ENCODE measurements at places on chromosomes 2 and 18.

DNA sequence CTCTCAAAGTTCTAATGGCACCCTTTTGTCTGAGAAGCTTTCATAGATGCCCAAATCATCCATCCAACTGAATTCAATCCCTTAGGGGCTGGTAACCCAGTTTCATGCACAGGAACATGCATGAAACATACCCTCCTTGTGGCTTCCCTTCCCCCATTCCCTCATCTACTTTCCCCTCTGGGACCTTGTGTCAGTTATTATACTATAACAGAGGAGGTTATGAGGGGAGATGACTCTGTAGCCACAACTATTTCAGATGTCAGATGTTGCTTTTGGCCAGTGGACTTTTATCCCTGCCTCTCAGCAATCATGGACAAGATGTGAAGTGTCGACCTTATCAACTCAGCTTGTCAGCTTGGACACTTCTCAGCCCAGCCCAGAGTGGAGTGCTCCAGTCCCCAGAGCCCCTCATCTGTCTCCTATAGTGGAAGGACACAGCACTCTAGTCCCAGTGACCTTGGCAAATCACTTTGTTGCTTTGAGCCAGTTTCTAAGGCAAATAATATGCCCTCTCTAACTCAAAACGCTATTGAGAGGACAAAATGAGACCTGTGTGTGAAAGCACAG, 8.4 kb downstream of the DHRS9 start:
- no peak for DNase-seq

DNA sequence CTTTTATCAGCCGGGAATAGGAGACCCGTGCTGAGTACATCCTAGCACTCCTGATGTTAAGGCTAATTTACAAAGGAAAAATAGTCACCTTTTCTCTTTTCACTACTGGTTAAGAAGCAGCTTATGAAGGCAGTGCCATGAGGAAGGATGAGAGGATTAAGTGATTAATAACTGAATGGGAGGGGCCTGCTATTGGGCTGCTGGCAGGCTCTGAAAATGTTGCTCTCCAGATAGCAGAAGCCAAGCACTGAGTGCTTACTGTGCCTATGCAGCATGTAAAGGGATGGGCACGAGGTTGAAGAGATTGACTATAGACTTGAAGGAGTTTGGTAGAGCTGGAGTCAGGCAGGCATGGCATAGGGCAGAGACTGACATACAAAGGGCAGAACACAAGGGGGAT, 282.4 kb upstream of the THSD7B start:
- DNase-seq = no peak

DNA sequence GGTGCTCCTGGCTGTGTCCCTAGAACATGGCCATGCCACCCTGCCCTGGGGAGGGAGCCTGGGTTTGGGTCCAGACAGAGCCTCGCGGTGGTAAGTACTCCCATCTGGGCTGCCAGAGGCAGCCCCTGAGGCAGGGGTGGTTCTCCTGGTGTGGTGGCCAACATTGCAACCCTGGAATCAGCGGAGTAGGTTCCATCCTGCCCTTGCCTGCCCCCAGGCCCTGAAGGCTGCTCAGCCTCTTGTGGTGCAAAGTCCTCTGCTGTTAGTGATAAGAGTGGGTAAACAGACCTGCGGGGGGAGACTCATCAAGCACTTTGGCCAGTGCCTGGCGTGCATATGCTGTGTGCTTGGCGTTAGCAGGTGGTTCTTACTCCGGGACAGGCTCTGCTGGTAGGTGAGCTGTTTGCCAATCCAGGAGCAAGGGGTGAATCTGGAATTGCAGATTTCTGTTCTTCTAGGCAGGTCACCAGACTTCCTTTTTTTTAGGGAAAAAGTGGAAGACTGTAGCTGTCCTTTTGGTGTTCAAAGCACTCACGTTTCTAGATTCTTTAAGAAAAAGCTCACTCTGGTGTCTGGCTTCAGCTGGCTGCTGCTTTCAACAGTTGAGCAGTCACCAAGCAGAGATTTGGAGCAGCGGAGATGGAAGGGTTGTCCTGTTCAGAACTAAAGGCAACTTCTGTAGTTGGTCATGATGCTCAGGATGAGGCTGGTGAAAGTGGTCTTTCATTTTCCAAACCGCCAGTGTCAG, 3.2 kb downstream of the CNNM3 start:
- no peak for DNase-seq

- DNase-seq = no peak
Observed at GRCh38 chr2:66683599-66683998, 248.7 kb downstream of the MEIS1 start.

GRCh38 chr2:20637147-20637546, 13.8 kb downstream of the HS1BP3 start:
- DNase-seq = no peak

DNA sequence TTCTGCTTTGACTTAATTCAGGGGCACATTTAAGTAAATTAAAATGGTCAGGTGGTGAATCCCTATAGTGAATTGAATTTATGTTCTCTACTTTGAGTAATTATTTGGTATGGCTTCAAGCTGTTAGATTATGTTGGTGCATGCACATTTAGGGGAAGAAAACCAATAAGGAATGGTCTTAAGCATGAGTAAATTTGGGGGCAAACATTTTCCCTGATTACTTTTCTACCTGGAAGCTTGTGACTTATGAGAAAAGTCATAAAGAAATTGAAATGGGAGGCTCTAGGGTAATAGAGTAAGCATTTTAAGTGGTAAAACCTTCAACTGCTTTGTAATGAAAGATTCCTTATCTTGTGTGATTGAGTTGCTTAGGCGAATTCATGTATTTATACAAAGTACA, 112.5 kb downstream of the MYO1B start:
- DNase-seq = no peak

DNA sequence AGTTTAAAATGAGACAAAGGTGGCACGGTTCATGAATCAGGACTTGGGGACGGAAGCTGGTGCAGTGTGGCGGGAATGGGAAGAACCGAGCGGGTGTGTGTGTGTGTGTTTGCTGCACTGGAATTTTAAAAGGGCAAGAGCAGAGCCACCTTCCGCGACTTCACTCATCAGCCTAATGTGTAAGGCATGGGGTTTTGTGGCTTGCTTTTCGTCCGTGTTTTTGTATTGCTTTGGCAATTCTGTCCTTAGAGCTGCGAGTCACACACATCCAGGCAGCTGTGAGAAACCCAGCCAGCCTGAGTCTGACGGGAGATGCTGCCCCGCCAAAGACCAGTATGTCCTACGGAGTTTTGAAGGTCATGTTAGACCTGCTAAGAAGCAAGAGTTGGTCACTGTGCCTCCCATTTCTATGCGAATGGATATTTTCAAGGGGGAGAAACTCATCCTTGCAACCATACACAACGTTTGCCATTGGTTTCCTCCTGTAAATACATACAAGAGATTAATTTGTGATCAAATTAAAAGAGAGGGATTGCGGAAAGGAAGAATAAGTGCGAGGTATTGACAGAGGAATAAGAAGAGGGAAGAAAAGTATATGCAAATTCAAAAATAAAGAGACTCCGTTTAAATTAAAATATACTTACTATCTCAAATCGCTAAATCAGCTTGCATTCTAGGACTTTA, 665 bp upstream of the CACNB4 start:
- DNase-seq = no peak

- DNase-seq = no peak
Observed at GRCh38 chr2:119860924-119861323, 101.2 kb downstream of the PTPN4 start.

- DNase-seq = no peak
Observed at GRCh38 chr2:39416140-39416539, 20.9 kb downstream of the MAP4K3 start.

- DNase-seq = no peak
Observed at GRCh38 chr2:12584338-12584737, 132.4 kb upstream of the TRIB2 start.

GRCh38 chr2:36965751-36966369, 476 bp downstream of the STRN start:
- no peak for DNase-seq

DNA sequence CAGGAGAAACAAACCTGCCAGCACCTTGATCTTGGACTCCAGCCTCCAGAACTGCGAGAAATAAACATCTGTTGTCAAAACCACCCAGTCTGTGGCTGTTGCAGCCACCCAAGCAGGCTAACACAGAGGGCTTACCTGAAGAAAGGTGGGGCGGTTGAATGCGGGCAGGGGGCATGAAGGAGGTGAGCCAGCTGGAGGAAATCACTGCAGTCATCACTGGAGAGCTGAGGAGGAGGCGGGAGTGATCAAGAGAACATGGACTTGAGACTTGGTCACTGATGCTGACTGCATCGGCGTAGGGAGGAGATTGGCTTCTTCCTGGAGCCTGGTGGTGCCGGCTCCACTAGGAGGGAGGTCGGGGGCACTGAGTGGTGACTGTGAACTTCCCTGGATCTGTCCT, 14.6 kb upstream of the ARMC9 start:
- no peak for DNase-seq

DNA sequence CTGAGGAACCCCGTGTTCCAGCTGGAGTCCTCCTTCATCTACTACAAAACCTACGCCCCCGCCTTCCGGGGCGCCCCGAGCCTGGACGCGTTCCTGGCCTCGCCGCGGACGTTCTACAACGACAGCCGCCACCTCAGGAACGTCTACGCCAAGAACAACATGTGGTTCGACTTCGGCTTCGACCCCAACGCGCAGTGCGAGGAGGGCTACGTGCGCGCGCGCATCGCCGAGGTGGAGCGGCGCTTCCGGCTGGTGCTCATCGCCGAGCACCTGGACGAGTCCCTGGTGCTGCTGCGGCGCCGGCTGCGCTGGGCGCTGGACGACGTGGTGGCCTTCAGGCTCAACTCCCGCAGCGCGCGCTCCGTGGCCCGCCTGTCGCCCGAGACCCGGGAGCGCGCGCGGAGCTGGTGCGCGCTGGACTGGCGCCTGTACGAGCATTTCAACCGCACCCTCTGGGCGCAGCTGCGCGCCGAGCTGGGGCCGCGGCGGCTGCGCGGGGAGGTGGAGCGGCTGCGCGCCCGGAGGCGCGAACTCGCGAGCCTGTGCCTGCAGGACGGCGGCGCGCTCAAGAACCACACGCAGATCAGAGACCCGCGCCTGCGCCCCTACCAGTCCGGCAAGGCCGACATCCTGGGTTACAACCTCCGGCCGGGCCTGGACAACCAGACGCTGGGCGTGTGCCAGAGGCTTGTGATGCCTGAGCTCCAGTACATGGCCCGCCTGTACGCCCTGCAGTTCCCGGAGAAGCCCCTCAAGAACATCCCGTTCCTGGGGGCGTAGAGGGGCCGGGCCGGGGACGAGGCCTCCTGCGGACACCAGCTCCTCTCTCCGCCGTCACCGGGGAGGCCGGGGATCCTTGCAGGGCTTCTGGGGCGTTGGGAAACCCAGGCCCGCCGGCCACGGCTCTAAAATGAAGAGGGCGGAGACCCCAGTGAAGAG, 5.3 kb upstream of the NEU4 start:
- no peak for DNase-seq

GRCh38 chr2:146265656-146266055, 1579.2 kb upstream of the ACVR2A start:
- no peak for DNase-seq

- no peak for DNase-seq
Observed at GRCh38 chr2:21928292-21928691, 804.5 kb downstream of the TDRD15 start.

DNA sequence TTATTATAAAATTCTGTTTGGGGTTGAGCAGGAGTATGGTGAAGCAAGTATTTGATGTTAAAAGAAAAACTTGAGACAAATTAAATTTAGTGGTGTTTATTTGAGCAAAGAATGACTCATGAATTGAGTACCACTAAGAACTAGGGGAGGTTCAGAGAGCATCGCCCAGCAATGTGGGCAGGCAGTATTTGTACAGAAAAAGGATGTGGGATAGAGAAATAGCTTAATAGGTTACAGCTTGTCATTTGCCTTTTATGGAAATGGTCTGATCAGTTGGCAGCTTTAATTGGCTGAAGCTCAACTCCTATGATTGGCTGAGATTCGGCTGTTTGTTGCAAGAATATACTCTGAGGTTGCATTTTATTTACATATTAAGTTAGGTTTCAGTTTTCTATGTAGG, 68.2 kb downstream of the LRATD1 start:
- no peak for DNase-seq

DNA sequence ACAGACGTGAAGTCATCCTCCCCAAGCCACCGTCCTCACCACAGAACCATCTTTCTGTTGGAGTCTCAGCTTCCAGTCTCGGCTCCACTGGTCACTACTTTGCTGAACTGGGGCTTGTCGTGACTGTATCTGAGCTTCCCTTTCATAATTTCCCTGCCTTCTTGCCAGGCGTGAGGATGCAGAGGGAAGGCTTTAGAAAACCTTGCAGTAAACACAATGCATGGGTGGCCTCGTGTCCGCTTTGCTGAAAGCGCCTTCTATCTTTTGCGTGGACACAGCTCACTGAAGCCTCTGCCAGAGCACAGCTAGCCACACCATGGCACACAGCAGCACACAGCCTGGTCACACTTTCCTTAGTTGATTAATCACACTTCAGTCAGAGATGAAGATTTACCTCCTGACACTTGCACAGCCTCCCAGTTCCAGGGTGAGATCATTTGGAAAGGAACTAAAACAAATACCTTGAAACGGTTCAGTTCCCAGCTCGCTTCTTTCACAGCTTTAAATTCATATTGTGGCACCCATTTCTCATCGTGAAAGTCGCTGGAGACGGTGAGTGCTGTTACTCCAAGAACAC, 2.8 kb upstream of the GPR45 start:
- DNase-seq = no peak

DNA sequence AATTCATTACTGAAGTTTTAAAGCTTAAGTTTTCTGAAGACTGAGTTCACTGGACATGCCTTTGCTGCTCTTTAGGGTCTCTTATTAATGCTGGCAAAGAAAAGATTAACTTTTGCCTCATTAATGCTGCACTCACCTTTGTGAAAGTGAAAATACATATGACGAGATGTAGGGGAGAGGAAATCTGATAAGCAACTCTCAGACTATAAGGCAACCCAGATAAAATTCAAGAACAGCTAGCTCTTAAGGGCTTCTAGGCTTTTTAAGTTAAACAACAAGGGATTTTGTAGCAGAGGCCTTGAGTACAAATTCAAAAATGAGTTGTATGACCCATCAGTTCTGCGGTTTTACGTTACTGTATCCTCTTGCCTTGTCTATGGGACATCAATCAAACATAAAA, 143.7 kb downstream of the USP34 start:
- no peak for DNase-seq

DNA sequence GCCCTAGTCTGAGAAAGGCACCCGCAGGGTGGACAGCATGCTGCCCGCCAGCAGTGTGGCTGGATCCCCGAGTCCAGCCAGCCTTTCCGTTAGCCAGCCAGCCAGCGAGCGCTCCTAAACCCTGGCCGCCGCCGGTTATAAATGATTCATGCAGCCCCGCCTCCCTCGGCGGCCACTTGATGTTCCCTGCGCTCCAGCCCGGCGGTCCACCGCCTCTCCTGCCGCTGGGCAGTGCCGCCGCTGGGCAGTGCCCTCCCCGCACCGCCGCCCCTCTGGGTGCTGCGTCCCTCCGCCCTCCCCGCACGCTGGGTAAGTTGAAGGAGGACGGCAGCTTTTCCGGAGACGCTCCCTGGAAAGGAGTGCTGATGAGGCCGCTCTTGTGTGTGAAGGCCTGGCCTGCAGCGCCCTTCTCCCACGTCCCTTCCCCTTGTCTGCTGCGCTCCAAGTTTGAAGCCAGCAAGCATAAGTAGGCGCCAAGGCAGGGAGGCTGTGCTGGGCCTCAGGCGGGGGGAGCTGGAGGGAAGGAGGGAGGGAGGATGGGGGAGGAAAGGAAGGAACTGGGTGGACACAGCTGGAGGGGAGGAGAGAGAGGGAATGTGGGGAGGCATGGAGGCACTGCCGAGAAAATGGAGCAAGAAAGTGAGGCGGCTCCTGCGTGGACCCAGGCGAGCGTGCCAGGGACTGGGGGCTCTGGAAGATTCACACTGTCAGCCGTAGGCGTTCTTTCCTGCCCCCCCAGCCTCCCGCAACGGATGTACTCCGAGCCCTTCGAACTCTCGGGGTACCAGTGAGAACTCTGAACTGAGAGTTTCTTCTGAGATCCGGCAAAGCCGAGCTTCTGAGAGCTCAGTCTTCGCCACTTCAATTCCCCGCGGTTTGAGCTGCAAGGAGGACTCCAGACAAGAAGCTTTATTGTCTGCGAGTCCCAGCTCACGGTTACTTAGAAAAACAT, 131.9 kb downstream of the GLI2 start:
- no peak for DNase-seq
